Neural crest cell (in vitro differentiated cells): ENCODE measurements at places on chromosomes 16 and 17.

GRCh38 chr17:57487573-57487972 lies 231.2 kb downstream of the MSI2 start:
- H3K27me3 ChIP-seq: no peaks in the 10 kb centered on the region
- H3K36me3 ChIP-seq: peaks cover 4% of the 10 kb centered on the region
- peaks cover 62% of the 10 kb centered on the region for H3K4me1 ChIP-seq
- DNase-seq: no peak
- H3K4me3 ChIP-seq: peak overlapping the region; percentile 21
- peak overlapping the region; percentile 95 for H3K27ac ChIP-seq

DNA sequence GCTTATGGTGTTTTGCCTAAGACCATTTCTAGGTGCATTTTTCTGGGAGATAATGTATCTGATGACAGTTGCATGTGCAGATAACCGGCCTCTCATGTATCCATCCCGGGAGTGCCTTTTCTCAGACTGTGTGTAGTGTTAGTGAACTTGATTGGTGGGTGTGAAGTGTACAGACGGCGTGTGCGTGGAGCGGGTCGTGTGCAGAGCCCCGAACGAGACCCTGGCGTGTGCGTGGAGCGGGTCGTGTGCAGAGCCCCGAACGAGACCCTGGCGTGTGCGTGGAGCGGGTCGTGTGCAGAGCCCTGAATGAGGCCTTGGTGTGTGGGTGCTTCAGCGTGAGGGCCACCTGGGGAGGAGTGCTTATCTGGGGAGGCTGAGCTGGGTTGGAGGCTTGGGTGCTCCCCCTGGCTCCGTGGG lies 28.9 kb upstream of the ZNF750 start:
- peaks cover 24% of the 10 kb centered on the region for H3K4me1 ChIP-seq
- no peak overlapping the region for H3K4me3 ChIP-seq
- no peak overlapping the region for H3K27ac ChIP-seq
- peaks cover 6% of the 10 kb centered on the region for H3K36me3 ChIP-seq
- H3K27me3 ChIP-seq: no peaks in the 10 kb centered on the region
- DNase-seq: no peak

GRCh38 chr16:48999508-48999907 lies 282.1 kb downstream of the CBLN1 start:
- no peak overlapping the region for H3K27ac ChIP-seq
- H3K4me1 ChIP-seq: peaks cover 4% of the 10 kb centered on the region
- H3K4me3 ChIP-seq: no peak overlapping the region
- DNase-seq: no peak
- H3K36me3 ChIP-seq: no peaks in the 10 kb centered on the region

DNA sequence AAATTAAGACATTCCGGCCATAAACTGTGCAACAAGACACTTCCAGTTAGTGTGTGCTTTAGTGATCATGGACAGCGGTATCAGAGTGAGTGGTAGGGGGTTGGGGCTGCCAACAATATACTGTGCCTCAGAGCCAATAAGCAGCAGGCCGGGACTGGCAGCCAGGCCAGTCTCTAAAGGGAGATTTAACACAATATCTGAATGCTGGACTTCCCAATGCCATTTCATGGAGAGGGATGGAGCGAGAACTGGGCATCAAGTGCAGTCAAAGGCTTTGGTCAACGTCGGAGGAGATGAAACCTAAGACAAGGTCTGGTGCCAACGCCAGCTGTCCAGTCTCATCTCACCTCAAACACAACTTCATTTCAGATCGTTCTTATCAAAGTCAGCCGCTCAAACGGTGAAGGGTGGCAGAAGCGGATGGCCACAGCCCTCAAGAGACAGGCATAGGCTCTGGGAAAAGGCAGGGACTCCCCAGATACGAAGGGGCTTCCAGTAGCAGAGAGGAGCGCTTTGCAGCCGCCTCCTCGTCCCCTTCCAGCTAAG lies 935 bp downstream of the USP32 start:
- H3K36me3 ChIP-seq: no peaks in the 10 kb centered on the region
